ENCODE measurements at places on chromosomes 12 and 14.
A peak's percentile ranks its signal among the peaks of the same experiment; 100 is the strongest.

GRCh38 chr14:24060984-24061913, 9.4 kb downstream of the CARMIL3 start:
- no peak for DNase-seq

- DNase-seq: no peak
These were observed 45.6 kb downstream of the LTBP2 start for GRCh38 chr14:74566174-74567141.

GRCh38 chr12:14290951-14291350, 74.5 kb upstream of the ATF7IP start:
- DNase-seq: no peak

DNA sequence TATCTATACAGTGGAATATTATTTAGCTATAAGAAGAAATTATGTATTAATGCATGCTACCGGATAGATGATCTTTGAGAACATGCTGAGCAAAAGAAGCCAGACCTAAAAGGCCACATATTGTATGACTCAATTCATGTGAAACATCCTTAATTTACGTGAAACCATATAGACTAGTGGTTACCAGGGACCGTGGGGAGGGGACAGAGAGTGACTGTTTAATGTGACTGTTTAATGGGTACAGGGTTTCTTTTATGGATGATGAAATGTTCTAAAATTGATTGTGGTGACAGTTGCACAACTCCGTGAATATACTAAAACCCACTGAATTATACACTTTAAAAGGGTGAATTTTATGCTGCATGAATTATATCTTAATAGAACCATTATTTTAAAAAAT, 8.5 kb upstream of the BCL7A start:
- no peak for DNase-seq

DNA sequence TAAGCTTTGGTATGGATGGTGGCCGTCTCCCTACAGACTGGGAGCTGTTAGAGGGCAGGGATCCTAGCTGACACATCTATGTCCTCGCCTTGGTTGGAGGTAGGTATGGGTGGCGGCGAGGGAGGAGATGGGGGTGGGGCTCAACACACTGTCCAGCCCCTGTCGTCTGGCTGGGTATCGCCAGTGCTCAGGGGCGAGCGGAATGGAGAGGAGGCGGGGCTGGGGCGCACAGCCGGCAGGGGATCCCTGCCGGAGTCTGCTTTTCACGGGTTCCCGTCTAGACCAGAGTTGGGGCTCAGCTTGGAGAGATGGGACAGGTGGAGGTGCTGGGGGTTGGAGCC, 16.1 kb downstream of the TAMALIN start:
- no peak for DNase-seq

DNA sequence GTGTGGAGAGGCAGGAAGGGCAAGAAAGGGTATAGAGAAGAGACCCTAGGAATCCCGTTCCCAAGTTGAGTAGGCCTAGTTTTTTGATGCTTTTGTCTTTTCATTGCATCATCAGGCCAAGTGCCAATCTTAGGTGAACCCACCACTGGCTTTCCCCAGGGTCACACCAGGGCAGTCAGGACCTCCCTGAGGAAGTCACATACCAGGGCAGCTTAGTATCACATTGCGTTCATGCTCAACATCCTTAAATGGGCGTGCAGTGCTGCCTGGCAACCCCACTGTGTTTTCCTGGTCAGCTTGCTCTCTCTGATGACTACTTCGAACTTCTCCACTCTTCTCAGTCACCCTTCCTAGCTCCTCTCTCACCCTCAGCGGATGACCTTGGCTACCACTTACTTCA, 9.0 kb downstream of the ASIC1 start:
- DNase-seq: no peak

DNA sequence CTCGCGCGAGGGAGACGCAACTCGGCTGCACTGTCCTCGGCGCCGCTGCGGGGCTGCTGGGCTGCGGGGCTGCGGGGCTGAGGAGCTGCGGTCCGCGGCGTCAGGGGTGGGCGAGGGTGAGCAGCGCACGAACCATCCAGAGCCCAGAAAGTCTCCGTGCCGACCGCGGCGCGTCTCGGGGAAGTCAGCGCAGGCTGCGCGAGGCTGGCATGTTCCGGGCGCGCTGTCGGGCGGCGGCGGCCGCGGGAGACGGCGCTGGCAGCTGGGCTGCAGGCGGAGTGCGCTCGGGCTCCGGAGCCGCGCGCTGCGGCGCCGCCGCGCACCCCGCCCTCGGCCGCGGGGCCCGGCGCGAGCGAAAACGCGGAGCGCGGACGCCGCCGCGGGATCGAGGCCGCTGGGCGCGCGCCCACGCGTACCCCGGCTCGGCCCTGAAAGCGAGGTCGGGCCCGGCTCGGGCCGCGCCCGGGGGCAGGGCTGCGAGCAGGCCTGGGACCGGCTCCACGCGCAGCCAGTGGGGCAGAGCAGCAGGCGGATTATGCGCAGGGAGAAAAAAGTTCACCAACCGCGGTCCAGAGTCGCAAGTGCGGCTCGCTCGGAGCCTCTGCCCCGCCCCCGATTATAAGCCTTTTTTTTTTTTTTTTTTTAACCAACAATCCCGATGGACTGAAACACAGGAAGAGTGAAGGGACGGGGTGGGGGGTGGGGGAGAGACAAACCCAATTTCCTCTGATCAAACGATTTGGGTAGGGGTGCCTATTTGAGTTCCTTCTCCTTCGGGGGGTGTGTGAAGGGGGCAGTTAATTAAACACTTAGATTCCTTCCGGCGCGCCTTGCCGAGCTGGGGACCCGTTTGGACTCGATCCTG, at the start of gene PRICKLE1:
PRICKLE1 (minus strand) TSS at position 282 of the 865 bp plus-strand sequence. CDS start 117,230 bp downstream, outside the sequence.
- DNase-seq: no peak

DNA sequence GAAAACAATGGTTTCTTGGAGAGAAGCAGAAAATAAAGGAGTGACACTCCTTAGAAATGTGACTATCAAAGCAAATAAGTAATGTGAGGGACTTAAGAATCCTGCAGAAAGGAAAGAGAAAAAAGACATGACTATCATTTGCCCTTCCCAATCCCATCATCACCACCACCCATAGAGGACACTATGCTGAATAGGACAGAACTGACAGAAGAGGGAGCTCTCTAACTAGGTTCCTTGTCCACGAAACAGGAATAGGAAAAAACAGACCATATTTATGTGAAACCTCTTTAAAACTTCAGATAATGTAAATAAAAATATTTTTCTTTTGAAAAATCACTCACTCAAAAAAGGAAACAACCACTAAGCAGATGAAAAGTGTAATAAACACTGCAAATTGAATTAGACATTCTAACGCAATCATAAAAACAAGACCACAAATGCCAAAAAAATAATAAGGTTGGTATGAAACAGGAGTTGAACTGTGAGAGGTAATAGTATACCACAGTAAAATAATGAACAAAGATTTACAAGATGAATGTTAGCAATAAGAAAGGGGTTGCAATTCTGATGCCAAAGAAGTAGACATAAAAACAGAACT, 24.1 kb downstream of the KLRD1 start:
- DNase-seq: no peak

- no peak for DNase-seq
These were observed 6.2 kb downstream of the TBX5 start for GRCh38 chr12:114399664-114400211.

- no peak for DNase-seq
These were observed 1.2 kb downstream of the PAWR start for GRCh38 chr12:79689477-79690141.

GRCh38 chr14:95504135-95505029, 12.1 kb downstream of the SYNE3 start:
- no peak for DNase-seq

DNA sequence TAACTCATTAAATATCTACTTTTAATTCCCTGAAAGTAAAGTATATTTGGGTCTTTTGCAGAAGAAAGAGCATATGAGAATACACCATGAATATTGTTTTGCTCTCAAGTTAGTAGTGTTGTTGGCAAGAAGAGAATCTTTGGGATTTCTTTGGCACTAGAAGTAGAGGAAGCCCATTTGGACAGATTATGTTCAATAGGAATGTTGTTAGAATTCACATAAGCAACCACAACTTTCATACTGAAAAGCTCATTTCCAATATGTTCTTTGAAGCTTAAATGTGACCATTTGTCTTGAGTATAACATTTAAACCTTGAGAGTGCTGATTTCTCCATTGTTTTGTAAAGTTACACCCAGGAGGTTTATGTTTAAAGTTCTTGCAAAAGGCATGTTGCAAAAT, 37.6 kb downstream of the PLEKHG7 start:
- no peak for DNase-seq

GRCh38 chr12:102816816-102817434, 100.1 kb downstream of the PAH start:
- no peak for DNase-seq

DNA sequence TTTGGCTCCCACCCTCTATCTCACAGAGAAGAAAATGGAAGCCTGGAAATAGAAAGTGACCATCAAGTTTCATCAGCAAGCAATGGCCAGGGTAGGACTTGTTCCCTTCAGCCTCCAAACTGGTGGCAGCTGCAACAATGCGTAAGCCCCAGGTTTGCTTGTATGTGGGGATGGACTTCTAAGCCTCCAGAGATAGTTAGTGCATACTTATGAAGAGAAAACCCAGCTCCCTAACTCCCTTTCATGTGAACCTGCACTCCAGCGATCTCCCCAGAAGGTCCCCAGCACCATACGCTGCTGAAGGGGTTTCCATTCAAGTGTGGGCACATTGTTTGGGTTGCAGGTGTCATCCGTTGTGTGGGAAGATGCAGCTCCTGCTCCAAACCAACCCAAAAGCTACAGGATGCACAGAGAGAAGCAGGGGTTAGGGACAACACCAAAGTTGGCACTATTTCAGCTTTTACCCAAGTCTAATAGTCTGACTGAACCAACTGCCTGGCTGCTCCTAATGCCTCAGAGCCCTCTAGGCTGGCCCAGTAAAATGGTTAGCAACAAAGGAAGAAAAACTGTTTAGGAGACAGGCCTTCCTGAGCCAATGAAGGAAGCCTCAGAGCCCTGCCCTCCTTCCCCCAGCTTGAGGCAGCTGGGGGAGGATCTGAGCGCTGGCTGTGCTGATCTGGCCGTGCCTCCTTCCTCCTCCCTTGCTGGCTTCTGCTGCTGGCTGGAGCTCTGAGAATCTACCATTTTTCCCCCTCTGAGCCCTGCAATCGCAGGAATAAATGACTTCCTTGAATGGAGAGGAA, 12.3 kb downstream of the ZFP36L1 start:
- no peak for DNase-seq

- DNase-seq: no peak
These were observed 97.6 kb upstream of the SCAF11 start for GRCh38 chr12:46087916-46088439.

GRCh38 chr12:113961921-113962710, 4.0 kb downstream of the RBM19 start:
- peak; percentile 21 for DNase-seq

DNA sequence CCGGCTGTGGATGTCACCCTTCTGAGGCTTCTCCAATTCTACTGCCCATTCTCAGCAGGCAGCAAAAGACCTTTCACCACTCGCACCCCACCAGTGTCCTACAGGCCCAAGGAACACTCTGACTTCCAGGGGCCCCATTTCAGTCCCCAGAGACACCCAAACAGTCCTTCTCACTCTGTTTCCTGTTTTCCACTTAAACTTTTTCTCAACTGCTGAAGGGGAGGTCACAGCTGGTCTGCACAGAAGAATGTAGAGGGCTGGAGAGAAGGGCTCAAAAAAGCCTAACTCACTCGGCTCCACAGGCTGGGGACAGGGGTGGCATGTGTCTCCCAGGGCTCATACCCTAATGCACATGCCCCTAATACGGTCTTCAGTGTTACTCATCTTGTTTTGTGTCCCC, 4.2 kb upstream of the DTX1 start:
- DNase-seq: no peak

DNA sequence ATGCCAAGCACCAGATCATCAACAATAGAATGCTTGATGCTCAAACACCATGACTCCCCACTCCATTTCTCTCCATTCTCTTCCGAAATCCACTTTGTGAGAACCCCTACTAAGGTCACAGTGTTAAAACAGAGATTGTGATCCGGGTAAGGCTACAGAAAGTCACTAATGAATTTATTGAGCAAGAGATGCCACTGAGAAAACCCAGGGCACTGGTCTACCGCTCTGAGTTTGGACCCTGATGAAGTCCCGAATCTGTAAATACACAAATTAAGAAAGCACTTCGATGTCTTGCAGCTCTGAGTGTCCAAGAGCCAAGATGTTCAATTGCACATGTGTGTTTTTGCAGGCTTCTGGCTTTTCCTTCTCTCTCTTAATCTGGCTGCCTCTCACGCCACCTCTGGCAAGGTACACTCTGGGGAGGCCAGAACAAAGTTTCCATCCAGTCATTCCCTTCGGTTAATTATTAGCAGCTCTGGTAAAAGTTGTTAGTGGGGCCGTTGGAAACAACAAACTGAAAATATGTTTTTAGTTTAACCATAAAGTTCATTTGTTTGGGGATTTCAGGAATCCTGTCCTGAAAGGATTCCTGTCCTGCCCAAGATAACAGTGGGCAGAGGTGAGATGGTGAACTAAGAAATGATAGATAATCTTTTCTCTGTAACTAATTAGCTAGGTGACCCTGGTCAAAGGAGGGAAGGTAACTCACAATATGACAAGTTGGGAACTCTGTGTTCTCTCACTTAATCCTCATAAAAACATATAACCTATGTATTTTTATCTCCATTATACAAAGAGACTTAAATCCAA, 75.4 kb downstream of the BTG1 start:
- no peak for DNase-seq

DNA sequence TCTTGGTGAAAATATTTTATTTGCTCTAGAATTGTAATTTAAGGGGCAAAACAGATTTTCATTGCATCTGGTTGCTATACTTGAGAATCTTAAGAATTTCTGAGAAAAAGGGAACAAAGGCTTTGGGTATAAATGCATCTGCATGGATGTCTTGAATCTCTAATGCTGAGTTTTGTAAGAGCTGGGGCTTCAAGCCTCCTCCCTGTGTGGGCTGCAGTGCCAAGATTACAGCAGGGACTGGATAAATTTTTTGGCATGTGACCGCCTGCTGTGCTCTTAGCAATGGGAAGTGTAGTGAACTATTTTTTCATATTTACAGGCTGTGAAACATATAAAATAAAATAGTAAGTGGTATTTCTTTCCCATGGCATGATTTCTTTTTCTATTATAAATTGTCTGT, 70.0 kb downstream of the SLC38A6 start:
- DNase-seq: no peak

DNA sequence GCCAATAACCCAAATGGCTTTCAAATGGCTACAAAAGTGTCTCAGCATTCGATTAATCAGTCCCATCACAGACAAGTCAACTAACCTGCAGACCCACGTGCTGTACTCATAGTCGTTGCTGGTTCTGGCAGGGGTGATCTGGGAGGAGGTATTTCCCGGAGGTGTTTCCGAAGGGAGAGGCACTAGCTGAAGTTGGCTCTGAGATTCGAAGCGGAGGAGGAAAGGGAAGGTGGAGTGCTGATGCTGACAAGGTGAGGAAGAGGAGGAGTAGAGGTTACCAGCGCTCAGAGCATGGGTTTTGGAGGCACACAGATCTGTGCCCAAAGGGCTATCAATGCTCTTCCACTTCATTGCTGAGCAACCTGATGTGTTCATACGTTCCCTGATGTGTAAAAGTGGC, 20.5 kb upstream of the COL2A1 start:
- DNase-seq: no peak

DNA sequence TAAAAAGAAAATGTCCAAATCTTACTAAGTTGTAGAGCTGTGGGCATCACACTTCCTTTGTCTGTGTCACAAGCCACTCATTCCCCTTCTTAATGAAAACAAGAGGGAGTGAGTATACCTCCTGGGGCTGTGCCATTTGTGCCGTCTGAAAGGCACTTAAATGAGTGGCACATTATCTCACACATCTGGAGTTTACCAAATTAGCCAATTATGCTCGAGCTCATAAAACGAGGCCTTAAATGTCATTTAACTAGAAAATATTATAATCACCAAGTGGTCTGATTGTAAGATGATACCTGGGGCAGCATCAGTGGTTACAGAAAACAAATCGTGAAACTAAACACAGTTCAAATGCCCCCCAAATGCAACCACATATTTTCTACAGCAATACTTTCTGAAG, 146.1 kb downstream of the PAX9 start:
- DNase-seq: no peak

- DNase-seq: no peak
These were observed 19.9 kb downstream of the LRRC9 start for GRCh38 chr14:59939828-59940227.

Data from activated CD4-positive, alpha-beta T cell treated with anti-CD3 and anti-CD28 coated beads, Interleukin-2, amount 50 U/mL, for 24 hours (primary cell).